ENCODE measurements at places on chromosomes 13 and 19.

DNA sequence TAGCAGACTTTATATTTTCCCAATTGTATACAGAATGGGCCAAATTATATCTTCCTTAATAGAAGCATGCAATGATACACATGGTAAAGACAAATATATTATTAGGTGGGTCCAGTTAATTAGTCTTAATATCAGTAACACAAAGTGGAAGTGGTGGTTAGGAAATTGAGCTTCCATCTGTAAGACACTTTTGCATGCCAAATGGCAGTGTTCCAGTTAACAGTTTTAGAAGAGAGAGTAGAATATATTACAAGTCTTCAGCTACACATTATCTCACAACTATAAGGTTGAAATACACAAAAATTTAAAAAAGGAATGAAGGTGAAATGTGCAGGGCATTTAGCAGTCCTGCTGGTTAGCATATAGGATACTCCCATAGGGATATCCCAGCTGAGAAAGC is 536.5 kb downstream of the PCDH9 start:
- DNase-seq, result no peak

DNA sequence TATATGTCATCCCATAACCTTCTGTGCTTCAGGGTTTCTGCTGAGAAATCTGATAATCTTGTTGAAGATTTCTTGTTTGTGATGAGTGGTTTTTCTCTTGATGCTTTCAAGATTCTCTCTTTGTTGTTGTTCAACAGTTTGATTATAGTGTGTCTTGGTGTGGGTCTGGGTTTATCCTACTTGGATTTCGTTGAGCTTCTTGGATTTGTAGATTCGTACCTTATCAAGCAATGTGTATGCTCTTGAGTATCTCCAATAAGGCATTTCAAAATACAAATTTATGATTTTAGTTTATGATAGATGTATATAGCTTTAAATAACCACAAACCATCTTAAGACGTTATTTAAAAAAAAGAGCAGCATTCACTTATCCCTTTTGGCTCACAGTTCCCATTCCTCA is 57.5 kb downstream of the URI1 start:
- no peak for DNase-seq

GRCh38 chr13:102907016-102907756 is 61.4 kb downstream of the ERCC5 start:
- no peak for DNase-seq

GRCh38 chr13:35711909-35712308 is 235.4 kb upstream of the MAB21L1 start:
- DNase-seq, result no peak

DNA sequence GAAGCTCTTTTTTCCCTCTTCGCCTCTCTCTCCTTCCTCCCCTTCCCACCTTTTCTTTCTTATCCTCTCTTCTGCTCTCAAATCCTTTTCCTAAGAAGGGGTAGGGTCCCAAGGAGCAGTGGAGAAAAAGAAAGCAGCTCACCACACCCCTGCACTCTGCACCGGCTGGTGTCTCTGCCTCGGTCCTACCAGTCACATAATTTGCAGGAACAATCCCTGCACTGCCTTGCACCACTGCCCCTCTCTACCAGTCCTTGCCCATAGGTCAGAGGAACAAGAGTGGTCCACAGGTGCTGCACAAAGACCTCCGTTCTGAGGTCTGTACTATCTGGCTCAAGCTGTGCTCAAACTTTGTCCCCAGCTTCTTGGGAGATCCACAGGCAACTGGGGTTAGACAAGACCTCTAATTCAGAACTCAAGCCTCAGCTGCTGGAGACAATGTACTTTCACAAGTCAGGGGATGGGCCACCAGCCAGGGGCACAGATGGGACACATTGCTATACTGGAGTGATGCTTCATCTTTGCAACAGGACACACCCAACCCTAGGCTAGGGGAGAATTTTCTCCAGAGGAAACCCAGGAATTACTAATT is 125.4 kb upstream of the ZNF507 start:
- no peak for DNase-seq

- DNase-seq, result peak; percentile 46
These were observed 8.1 kb downstream of the NKPD1 start for GRCh38 chr19:45152504-45153338.

DNA sequence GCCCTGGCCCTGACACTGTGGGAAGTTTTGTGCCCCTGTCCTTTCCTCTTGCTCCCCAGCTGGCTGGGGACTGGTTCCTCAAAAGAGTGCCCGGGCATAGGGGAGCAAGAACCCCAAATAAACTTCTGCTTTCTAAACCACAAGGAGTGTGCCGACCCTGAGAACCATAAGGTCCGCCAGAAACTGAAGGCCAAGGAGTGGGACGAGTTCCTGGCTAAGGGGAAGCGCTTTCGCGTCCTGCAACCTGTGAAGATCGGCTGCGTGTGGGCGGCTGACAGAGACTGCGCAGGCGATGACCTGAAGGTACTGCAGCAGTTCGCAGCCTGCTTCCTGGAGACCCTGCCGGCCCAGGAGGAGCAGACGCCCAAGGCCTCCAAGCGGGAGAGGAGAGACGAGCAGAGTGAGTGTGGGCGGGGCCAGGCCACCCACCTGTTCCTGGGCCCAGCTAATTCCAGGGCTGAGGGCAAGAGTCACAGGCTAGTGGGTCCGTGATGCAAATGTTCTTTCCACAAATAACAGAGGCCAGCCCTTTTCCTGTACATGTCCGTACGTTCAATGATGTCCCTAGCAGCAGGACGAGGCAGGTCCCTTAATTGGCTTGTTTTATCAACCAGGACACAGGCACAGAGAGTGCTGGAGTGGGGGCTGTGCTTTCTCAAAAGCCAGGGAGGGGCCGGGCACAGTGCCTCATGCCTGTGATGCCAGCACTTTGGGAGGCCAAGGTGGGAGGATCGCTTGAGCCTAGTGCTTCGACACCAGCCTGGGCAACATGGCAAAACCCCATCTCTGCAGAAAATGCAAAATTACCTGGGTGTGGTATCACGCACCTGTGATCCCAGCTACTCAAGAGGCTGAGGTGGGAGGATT is 25.6 kb downstream of the UBXN6 start:
- DNase-seq, result no peak

- DNase-seq, result no peak
These were observed 8.6 kb downstream of the CLN5 start for GRCh38 chr13:77000475-77000874.

GRCh38 chr13:50400035-50400726 is 384.9 kb downstream of the KCNRG start:
- DNase-seq, result no peak

DNA sequence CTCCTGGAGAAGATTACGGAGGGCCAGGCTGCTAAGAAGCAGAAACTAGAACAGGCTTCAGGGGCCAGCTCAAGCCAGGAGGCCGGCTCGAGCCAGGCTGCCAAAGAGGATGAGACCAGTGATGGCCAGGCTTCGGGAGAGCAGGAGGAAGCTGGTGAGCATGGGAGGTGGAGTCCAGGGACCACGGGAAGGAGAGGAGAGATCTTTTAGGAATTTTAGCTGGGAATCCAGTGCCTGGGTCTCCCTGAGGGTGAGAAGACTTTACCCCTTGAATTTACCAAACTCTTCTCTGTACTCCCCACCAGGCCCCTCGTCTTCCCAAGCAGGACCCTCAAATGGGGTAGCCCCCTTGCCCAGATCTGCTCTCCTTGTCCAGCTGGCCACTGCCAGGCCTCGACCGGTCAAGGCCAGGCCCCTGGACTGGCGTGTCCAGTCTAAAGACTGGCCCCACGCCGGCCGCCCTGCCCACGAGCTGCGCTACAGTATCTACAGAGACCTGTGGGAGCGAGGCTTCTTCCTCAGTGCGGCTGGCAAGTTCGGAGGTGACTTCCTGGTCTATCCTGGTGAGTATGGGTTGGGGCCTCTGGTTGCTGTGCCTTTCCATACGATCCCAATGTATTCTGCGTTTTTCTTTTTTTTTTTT is 824 bp downstream of the TSEN34 start:
- DNase-seq, result no peak

DNA sequence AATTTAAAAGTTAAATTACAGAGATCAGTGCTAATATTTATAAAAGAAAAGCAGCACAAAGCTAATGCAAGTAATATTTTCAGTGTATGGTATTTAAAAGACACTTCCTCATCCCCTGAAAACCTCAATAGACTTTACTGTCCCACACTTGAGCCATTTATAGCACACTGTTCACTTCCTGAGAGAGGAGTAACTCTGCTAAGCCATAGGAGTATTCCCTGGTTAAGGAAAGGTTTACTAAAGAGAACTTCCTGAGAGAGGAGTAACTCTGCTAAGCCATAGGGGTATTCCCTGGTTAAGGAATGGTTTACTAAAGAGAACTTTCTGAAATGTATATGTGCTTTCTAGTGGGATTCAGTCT is 159.4 kb downstream of the NHLRC3 start:
- no peak for DNase-seq
